ENCODE measurements at places on chromosomes 6 and 20.

- DNase-seq: peak; percentile 70
Observed at GRCh38 chr6:11732036-11732631, 46.5 kb downstream of the ADTRP start.

GRCh38 chr6:18019539-18020534 is 32.4 kb upstream of the KIF13A start:
- no peak for DNase-seq

DNA sequence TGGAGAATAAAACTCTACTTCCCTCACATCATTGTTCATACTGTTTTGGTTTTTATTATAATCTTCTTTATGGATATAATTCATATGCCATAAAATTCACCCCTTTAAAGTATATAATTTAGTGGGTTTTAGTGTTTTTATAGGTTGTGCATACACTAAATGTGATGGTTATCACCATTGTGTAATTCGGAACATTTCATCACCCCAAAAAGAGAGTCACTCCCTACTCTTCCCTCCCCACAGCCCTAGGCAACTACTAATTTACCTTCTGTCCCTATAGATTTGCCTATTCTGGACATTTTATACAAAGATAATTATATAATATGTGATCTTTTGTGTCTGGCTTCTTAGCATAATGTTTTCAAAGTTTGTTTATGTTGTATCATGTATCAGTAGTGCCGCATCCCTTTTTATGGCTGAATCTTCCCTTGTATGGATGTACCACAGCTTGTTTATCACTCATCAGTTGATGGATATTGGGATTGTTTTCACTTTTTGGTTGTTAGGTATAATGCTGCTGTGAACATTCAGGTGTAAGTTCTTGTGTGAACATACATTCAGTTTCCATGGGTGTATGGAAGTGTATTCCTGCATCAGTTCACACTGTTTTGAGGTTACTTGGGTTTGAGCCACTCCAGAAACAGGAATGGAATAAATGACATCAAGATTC is 4.2 kb downstream of the TM9SF4 start:
- DNase-seq: no peak

GRCh38 chr6:166996406-166996805 is 2.8 kb upstream of the CEP43 start:
- peak; percentile 74 for DNase-seq

GRCh38 chr6:166511316-166511715 is 75.2 kb downstream of the RAMACL start:
- DNase-seq: no peak

- no peak for DNase-seq
Observed at GRCh38 chr20:20799716-20800312, 87.4 kb upstream of the RALGAPA2 start.

DNA sequence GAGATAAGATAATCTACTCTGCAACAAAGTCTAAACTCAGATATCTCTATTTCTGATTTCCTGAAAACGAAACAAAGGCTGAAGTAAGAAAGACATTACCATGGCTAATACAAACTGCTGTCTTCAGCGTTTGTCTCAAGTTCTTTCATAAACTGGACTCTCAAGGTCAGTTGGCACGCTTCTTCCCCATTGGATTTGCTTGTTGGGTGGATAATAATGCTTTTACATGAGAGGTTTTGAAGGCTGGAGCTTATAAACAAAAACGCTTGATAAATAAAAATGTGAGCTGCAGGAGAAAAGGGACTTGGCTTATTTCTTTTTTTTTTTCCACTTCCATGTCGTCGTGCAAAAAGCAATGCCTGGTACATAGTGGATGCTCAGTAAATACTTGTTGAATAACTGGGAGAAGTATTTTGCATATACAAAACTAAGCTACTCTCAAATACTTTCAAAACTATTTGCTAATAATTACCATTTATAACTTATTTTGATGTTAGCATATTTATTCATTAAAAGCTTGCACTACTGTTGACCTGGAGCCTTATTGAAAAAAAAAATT is 65.7 kb upstream of the EEF1A1 start:
- DNase-seq: no peak

GRCh38 chr6:67898875-67899274 is 736.2 kb upstream of the ADGRB3 start:
- DNase-seq: no peak
